ENCODE measurements at places on chromosomes 12 and 14. TPM values are rescaled to one million over a fixed set of nuclear protein-coding genes. Genes with fewer than 3 reads are reported as not detected.

WNT1 gene
- not detected for total RNA-seq

PNN gene
- 19.1 TPM for total RNA-seq

CLEC6A gene
- total RNA-seq: not detected

CYP27B1 gene
- 10.4 TPM for total RNA-seq

LIN7A gene
- 0.56 TPM for total RNA-seq

CD163 gene
- not detected for total RNA-seq

TSPAN8 gene
- total RNA-seq: not detected

TMEM119 gene
- total RNA-seq: 0.05 TPM

NKX2-1 gene
- total RNA-seq: 9.1 TPM

NFE2 gene
- total RNA-seq: not detected

PAPLN gene
- 3.7 TPM for total RNA-seq

FGF23 gene
- total RNA-seq: not detected

SERPINA9 gene
- not detected for total RNA-seq

GPR132 gene
- total RNA-seq: 0.14 TPM

FBLN5 gene
- total RNA-seq: 1.9 TPM

GALNT8 gene
- total RNA-seq: not detected

HRK gene
- total RNA-seq: not detected

SSTR1 gene
- not detected for total RNA-seq

Measured in airway epithelial cell (primary cell).